Activated T-helper 2 cell treated with anti-CD3 and anti-CD28 coated beads, Interferon-gamma antibody, Interleukin-2, Interleukin-4, amounts not matched to agents 10 μg/mL and 5 μg/mL and 100 μg/mL, durations not matched to agents 14 hours and 24 hours and 36 hours (primary cell): ENCODE measurements at places on chromosomes 11 and 22.

- DNase-seq = no peak
Measured at GRCh38 chr11:78851878-78852586, 277.4 kb upstream of the NARS2 start.

GRCh38 chr11:62544581-62545436 lies 1.8 kb downstream of the AHNAK start:
- DNase-seq = peak; percentile 46

DNA sequence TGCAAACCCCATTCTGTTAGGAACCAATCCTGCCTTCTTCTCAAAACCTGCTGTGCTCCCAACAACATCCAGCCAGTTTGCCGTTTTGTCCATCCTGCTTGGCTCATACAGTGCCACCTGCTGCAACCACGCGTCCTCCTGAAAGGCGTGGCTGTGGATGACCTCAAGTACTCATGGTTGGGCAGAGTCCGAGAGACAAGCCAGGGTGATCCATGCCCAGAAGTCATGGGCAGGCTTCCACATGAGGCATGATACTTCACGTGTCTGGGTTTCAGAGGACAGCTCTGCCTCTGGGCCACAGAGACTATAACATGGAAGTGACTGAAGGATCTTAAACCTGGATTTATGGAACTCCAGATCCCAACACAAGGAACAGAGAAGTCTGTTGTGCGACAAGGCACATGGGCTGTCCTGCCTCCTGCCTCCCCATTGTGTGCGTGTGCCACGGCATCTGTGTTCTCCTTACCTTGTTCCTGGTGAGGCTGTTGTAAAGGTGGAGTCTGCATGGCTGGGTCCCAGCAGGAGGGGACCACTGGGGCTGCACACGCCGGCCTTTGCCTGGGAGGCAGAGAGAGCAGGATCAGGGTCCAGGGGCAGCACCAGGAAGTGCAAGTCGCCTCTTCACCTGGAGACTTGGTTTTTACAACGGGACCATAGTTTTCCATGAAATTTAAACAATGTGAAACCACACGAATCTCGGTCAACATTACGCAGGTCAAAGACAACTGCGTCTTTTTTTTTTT lies 15.4 kb downstream of the CARS1 start:
- DNase-seq = no peak

- DNase-seq = no peak
Measured at GRCh38 chr11:132422722-132423121, 1052.3 kb downstream of the NTM start.

DNA sequence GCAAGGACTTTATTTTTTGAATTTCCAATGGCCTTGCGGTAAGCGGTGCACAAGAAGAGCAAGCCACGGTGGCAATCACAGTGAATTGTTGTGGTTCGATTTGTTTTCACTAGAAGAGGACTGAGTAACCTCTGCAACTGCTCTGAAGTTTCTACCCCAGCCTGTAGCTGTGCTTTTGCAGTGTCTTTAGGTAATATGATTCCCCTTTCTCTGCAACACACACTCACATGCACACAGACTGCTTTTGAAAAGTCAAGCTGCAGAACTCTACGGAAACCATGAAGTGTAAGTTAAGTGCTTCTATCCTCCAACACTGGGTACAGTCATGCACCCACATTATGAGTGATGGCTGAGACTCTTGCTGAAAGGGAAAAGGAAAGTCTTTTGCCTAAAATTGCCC lies 38.4 kb downstream of the CD44 start:
- peak; percentile 52 for DNase-seq

DNA sequence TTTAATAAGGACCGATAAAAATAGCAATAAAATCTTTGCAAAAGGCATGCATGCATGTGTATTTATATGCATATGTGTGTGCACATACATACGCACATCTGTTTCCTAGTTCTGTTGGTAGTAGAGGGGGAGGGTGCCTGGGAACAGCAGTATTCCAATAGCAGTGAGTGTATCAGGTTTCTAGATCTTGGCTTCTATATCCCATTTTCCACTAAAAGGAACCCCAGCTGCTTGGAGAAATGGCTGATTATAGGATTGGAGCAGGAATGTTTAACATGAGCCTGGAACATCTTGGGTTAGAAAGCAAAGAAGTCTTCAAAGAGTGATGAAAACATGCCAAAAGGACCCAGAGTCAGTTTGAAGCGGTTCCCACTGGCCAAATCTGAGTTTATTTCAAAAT lies 21.0 kb downstream of the TNRC6B start:
- no peak for DNase-seq

DNA sequence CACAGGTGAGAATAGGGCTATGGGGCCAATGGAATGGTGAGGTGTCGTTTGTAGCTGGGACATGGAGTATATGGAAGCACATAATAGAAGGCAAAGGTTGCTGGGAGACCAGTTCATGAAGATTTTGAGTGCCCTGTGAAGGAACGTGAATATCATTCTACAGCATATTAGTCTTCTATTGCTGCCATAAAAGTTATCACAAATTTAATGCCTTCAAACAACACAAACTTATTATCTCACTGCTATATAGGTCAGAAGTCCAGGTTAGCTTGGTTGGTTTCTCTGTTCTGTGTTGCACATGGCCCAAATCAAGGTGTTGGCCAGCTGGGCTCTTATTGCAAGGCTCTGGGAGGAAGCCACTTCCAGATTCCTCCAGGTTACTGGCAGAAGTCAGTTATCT lies 110.6 kb downstream of the SYN3 start:
- no peak for DNase-seq

GRCh38 chr22:39947220-39948216 lies 12.7 kb upstream of the TMA7B start:
- no peak for DNase-seq

DNA sequence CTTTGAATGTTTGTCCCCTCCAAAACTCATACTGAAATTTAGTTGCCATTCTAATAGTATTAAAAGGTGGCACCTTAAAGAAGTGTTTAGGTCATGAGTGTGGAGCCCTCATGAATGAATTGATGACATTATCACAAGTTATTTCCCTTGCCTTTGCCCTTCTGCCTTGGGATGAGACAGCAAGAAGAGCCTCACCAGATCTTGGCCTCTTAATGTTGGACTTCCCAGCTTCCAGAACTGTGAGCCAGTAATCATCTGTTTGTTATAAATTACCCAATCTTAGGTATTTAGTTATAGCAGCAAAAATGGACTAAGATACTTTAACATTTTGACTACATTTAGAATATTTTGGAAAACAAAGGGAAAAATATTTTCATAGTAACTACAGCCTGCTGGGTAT lies 371.0 kb downstream of the JRKL start:
- no peak for DNase-seq

DNA sequence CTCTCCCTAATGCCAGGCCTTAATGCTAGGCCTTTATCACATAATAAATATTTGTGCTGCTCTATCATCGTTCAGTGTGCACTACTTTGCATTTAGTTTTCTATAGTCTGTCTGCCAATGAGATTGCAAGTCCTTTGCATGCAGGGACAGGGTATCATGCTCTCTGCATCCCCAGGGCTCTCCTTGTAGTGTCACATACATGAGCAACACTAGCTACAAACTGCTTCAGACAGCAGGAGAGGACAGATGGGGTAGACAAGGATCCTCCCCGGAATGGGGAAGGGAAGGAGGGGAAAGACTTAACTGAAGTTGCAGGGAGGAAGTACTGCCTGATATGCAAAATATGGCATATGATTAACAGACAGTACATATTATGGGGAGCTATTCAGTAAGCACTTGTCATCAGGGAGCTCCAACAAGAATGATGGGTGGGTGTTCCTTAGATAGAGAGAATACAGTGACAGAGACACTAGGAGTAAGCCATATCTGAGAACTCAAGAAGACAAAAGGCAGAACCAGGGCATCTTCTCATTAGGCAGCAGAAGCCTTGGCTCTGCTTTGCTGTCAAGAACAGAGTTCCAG lies 42.8 kb downstream of the ZNF202 start:
- DNase-seq = no peak

DNA sequence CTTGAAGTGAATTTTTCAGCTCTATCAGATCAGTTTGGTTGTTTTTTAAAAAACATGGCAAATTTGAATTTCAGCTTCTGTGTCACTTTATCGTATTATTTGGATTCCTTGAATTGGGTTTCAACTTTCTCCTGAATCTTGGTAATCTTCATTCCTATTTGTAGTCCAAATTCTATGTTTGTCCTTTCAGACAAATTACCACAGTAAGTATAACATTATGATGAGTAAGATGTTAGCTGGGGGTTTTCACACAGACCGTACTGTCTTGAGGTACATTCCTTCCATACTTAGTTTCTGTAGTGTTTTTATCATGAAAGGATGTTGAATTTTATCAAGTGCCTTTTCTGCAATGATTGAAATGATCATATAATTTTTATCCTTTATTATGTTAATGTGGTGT lies 28.0 kb downstream of the OR5B17 start:
- no peak for DNase-seq

- DNase-seq = no peak
Measured at GRCh38 chr11:10941414-10941813, 83.6 kb upstream of the ZBED5 start.

GRCh38 chr11:83717537-83717936 lies 431.4 kb upstream of the CCDC90B start:
- DNase-seq = no peak

DNA sequence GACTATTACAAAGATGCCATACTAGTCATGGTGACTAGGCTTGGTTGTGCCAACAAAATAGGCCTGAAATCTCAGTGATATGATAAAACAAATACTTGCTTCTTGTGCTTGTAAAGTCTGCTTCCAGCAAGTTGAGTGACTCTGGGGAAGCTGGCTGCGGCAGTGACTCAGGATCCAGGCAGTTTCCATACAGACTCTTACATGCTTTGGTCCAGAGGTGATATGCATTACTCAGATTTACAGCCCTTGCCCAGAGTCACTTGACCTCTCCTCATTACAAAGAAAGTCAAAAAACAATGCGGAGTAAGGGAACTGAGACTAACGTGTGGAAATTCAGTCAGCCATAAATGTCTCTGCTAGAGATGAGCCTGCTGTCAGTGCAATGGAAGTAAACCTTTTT lies 387.5 kb downstream of the KCNA4 start:
- no peak for DNase-seq

DNA sequence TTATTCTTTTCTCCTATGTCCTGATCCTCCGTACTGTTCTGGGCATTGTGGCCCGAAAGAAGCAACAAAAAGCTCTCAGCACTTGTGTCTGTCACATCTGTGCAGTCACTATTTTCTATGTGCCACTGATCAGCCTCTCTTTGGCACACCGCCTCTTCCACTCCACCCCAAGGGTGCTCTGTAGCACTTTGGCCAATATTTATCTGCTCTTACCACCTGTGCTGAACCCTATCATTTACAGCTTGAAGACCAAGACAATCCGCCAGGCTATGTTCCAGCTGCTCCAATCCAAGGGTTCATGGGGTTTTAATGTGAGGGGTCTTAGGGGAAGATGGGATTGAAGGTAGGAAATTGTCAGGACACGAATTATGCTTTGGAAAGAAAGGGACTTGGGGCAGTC lies 843 bp downstream of the OR51T1 start:
- no peak for DNase-seq

DNA sequence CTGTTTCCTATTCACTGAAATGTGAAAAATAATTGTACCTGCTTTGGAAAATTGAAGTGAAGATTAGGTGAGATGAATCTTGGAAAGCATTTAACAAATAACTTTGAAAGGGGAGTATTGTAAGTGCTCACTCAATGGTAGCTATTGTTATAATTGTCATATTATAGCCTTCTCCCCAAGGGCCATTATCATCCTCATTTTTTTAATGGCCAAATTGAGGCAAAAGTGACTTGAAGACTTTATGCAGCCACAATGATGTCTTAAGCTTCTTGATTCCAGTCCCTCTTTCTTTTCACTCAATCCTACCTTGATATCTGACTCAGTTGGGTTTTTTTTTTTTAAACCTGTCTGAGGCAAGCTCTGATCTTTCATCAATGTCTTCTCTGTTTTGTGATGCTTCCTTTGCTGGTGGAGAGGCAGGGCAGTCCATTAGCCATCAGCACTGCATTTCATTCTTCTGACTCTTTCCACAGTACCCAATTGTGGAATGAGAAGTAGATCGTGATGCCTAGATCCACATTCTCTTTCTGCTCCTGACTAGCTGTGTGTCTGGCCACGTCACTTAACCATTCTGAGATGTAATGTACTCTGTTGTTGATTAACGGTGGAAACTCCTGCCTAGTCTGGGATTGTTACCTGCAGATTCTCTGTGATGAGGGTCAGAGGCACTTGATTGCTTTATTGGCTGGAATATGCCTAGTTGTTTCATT lies 101.4 kb downstream of the DBX1 start:
- DNase-seq = no peak

DNA sequence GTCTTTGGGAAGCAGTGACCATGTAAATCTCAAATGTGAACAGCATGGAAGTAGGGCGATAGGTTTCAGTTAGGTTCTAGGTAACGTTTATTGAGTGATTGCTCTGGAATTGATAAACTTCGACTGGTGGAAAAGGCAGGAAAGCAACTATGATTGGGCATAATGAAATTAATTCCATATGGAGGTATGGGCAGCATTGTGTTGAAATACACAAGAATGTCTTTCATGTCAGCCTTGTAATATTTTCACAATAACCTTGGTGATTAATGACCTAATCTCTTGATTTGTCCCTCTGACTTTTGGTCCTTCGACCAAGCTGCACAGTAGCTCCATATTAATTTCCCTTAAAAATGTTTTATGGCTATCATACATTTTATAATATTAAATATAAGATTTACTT lies 2.8 kb downstream of the CEP57 start:
- no peak for DNase-seq

DNA sequence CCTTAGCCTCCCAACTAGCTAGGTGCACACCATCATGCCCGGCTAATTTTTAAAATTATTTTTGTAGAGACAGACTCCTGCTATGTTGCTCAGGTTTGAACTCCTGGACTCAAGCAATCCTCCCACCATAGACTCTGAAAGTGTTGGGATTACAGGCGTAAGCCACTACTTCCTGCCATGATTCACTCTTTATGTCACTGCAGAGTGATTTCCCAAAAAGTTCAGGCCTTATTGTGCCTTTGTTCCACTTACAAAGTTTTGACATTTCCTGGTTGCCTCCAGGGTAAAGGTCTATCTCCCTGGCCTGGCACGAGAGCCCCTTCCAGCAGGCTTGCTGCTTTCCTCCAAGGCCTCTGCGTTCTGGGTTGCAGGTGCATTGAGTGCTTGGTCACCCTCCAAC lies 44.6 kb upstream of the RIC3 start:
- DNase-seq = no peak
